ENCODE measurements at places on chromosomes 7 and 10.

- DNase-seq, result no peak
These were observed 1060.7 kb upstream of the GHITM start for GRCh38 chr10:83078645-83079044.

DNA sequence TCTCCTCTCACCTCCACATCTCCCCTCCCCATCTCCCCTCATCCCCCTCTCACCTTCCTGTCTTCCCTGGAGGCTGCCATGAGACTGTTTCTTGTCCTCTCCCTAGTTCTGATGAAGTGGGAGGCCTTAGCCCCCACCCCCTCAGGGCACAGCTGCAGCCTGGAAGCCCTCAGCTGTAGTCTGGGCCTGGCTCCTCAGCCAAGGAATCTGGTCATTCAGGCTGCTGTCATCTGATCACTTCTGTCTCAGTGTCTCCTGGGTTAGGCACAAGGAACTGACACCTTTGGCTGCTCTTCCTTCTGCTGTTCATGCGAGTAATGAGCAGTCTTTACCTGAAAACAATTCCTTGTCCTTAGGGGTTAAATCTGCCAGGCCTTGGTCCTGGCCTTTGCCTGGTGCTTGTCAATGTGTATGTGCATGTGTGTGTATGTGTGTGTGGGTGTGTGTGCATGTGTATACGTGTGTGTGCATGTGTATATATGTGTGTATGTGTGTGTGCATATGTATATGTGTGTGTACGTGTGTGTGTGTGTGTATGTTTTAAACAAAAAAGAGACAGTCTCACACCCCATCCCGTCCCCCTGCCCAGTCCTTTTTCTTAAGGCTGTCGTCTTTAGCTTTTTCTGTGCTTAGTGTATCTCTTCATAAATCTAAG, 153.5 kb upstream of the TMEM72 start:
- DNase-seq, result no peak

- DNase-seq, result no peak
These were observed 235.4 kb upstream of the MYO3A start for GRCh38 chr10:25698638-25699037.

- DNase-seq, result no peak
These were observed 158.4 kb upstream of the NEBL start for GRCh38 chr10:21055339-21056135.

GRCh38 chr7:138974675-138975292, 6.4 kb downstream of the KIAA1549 start:
- no peak for DNase-seq

GRCh38 chr7:100141555-100141949, 7.2 kb upstream of the LAMTOR4 start:
- DNase-seq, result no peak

GRCh38 chr10:72308320-72308987, 34.7 kb downstream of the DDIT4 start:
- DNase-seq, result peak; percentile 63

DNA sequence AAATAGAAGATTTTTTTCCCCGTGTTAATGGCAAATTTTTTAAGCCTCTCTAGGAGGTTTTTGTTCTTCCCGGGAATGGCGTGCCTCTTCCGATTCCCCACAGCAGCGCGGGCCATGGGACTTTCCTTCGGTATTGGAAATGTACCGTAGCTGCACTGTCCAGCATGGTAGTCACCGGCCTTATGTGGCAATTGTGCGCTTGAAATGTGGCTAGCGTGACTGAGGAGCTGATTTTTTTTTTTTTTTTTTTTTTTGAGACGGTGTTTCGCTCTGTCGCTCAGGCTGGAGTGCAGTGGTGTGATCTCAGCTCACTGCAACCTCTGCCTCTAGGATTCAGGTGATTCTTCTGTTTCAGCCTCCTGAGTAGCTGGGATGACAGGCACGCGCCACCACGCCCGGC, 938 bp upstream of the TCTN3 start:
- DNase-seq, result no peak

DNA sequence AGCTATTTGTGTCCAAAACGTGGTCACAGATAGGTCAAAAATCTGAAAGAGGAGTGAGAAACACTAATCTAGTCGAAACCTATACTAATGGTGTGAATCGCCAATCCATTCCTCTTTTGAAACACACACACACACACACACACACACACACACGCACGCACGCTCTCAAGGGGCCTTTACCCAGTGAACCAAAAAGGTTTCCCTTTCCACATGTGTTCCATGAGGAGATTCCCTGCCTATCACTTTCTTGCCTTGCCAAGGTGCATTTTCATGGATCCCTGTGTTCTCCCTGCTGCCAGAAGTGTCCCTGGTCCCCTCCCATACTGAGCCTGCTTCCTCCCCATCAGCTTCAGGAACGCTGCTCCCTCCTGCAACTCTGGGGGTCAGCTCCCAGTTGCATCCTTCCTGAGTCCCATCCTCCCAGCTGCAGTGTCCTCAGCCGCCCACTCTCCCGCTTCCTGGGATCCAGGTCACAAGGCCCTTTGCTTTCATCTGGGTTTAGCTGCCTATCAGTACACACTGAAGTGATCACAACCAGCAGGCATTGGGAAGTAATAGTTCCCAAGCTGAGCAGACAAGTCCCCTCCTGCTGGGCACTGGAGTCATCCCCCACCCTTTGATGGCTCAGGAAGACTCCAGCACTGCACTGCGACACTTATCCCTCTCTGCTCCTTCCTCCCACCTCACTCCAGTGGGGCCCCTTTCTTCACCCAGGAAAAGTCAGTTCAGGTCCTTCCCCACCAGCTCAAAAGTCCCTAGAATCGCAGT, 49.2 kb upstream of the KCNMA1 start:
- DNase-seq, result no peak

GRCh38 chr7:50226669-50227068, 77.8 kb upstream of the IKZF1 start:
- no peak for DNase-seq

DNA sequence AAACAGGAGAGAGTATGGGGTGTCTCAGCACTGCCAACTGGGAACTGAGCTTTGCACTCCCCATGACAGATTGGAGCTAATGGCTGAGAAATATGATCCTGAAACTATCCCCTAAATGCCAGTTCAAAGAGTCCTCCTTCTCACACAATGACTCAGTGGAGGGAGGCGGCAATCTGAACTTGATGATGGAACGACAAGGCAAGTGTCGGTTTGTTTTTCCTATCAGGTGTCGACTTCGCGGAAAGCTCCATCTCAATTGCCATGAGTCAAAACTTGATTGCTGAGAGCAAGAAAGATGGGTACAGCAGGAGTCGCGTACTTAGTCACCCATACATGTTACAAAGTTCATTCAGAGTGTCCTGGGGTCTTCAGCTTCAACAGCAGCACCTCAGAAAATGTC, 52.5 kb downstream of the NPY start:
- no peak for DNase-seq

DNA sequence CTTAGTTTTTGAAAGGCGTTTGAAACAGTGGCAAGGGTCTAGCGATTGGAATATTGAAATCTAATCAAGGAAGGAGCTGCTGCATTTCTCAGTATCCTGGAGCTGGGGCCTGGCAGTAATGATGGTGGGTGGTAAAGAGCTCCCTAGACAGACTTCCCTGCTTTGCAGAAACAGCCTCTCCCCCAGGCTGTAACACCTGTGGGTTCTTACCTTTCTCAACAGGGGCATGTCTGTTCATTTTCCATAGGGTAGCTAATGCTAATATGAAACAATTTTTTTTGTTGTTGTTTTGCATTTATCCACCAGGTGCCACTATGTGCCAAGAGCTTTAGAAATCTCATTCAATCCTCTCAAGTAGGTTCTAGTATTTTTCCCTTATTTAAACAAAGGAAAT, 345.5 kb downstream of the REEP3 start:
- no peak for DNase-seq

DNA sequence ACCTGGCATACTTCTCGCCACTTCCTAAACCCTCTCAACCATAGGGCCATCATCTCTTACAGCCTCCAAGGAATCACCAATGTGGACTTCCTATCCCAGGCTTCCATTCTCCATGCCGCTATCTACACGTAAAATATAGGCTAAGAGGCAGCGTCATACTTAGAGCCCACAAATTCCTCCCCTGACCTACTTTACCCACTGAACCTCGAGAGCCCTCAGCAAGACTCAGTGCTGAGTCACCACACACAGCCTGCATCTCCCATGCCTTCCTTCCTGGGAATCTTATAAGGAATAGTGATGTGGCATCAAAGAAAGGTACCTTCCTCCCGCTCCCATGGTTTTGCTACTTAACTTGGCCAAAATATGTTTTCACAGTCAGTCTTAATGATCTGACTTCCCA, 435.6 kb upstream of the NFE2L3 start:
- DNase-seq, result no peak

DNA sequence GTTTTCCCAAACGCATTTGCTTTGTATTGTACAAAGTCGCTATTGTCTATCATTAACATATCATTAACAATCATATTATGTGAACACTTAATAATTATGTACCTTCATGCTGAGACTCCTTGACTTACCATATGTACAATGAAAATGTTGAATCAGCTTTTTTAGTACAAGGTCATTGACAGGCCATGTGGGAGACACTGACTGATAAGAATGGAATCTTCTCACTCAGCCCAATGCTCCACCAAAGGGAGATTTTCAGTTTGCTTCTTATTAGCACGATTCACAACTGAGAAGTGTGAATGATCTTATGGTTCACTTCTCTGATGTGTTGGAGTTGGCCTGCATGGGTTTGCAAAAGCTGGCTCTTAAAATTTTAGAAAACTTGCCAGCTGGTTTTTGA, 253.5 kb upstream of the TEX47 start:
- DNase-seq, result no peak

GRCh38 chr10:127997937-127998336, 91.0 kb downstream of the PTPRE start:
- DNase-seq, result no peak

- no peak for DNase-seq
These were observed 147.1 kb upstream of the GDF10 start for GRCh38 chr10:47152861-47153349.

DNA sequence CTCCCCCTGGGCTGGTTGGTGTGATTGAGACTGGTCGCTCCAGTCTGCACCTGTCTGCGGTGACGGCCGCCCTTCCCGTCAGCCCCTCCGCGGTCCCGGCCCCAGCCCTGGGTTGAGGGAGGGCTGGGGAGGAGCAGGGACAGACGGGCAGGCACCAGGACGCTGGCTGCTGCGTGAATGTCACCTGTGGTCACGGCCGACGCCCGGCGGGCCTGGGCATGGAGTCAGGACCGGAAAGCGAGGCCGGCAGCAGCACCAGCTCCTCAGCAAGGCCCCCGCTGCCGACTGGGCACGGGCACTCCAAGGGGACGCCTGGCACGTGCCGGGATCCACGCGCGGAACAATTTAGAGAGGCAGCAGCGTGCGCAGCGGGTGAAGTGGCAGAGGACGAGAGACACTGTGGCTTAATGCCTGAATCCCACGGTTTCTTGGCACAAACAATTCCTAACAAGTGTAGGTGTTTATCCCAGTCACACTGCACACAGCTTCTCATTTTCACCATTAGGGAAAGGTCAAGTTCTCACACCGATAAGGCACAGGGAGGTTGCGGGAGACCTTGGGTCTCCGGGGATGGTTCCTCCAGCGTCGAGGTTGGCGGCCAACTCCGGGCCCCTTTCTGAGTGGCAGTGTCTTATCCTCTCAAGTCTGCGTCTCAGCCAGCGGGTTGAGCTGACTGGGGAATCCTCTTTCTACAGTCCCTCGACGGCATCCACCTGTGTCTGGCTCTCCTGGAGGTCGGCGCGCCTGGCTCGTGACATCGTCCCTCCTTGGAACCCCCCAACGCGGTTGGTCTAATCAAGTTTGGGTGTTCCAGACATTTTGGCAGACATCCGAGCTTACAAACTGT, 66.4 kb upstream of the ADGRA1 start:
- no peak for DNase-seq

- DNase-seq, result peak; percentile 68
These were observed 69.5 kb upstream of the ZNF438 start for GRCh38 chr10:31101123-31101522.

DNA sequence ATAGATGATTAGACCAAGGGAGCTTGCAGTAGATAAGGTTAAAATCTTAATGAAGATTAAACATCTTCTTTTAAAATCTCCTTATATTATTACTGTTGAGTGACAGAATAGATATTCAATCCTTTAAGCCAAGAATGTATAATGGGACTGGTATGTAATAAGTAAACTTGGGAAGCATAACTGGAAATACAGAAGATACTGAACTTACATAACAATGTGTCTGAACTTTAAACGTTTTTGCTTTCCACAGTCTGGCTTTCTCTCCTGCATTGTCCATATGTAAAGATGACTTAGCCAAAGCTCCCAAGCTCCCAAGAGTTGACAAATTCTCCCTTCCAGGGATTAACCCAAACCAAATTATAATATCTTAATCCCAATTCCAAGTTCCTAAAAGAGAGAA, 129.8 kb downstream of the KCND2 start:
- DNase-seq, result no peak

DNA sequence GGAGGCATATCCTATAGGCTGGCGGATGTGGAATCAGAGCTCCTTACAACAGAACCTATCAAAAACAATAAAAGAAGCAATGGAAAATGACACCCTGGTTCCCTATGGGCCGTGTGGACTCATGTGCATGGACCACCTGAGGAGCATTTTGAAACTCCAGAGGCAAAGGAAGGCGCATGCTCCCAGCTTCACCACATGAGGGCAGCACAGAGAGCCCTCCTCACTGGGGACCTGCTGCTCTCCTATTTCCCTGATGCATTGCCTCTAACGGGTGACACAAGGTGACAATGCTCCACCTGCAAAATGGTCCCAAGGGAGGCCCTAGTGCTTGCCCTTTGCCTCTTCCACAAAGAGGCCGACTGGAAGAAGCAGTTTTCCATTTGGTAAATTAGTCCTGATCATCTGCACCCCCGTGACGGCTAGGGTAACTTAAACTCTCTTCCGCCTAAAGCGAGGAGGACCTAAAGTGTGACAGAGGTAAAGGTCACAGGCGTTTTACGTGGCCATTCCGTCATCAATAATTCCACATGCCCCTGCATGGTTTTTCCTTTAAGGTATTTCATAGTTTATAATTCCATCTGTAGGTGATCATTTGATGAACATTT, 67.7 kb downstream of the GPAM start:
- peak; percentile 53 for DNase-seq

- no peak for DNase-seq
These were observed 24.8 kb downstream of the TBC1D12 start for GRCh38 chr10:94427166-94427565.

Data from stimulated activated naive CD8-positive, alpha-beta T cell treated with anti-CD3 and anti-CD28 coated beads, Interleukin-15, Interleukin-2, amounts not matched to agents 100 U/mL and 50 U/mL, for 24 hours (primary cell).